ENCODE measurements at places on chromosomes 16 and 17. TPM values are rescaled to one million over a fixed set of nuclear protein-coding genes. Genes with fewer than 3 reads are reported as not detected.
A peak's percentile ranks its signal among the peaks of the same experiment; 100 is the strongest.

- H3K4me1 ChIP-seq: no peaks in the 10 kb centered on the region
- DNase-seq: no peak
- H3K27ac ChIP-seq: no peak overlapping the region
Observed at GRCh38 chr16:6218855-6219254, 1113.8 kb upstream of the RBFOX1 start.

GRCh38 chr16:397135-397661 lies at the start of gene NME4:
Gene NME4 (plus strand): TSS chr16:397199. CDS start chr16:397223, 24 bp downstream.
- H3K4me1 ChIP-seq: no peaks in the 10 kb centered on the region
- H3K4me3 ChIP-seq: peak within 1 kb of the TSS; percentile 44
- H3K27ac ChIP-seq: peak within 1 kb of the TSS; percentile 61
- no peaks in the 10 kb centered on the region for H3K36me3 ChIP-seq

DNA sequence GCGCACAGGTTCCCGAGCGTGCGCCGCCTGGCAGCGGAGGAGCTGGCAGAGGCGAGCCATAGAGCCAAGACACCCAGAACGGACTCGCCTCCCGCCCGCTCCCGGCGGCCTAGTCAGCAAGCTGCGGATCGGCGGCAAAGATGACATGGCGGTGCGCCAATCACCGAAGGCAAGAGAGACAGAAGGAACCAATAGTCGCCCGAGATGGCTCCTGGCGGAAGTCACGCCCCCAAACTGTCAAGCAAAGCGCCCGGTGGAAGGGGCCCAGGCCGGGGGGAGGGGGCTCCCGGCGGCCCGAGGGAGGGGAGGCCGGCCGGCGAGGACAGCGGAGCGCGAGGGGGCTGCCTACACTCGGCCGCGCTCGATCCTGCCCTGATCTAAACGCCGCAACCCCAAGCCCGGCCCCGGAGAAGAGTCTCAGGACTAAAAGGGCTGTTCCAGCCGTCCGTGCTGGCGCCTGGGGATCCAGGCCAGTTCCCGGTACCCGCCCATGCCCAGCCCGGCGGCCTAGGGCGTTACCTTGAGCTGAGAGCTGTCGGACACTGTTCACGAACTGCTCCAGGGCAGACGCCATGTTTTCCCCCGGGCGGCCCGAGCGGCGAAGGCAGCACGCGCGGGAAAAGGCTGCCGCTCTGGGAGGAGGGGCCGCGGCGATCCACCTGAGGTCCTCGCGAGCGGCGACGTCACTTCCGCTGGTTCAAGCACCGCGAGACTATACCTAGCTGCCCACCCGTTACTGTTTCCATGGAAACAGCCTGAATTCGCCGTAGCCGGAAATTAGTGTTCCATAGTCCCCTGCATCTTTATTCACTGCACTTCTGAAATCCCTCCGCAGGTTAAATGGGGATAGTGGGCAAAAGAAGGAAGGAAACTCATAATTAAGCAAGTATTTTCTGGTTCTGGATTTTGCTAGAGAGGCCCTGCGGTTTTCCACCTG lies at the start of gene COPS3:
Gene COPS3 (minus strand): TSS at position 634 of the 937 bp plus-strand sequence. CDS start 60 bp downstream, at position 574.
- H3K36me3 ChIP-seq: no peaks in the 10 kb centered on the region
- peak within 1 kb of the TSS; percentile 67 for H3K4me3 ChIP-seq
- peaks cover 17% of the 10 kb centered on the region for H3K4me1 ChIP-seq
- peak; percentile 98 for DNase-seq
- H3K27ac ChIP-seq: peak within 1 kb of the TSS; percentile 95
- no peaks in the 10 kb centered on the region for H3K27me3 ChIP-seq

The CDH16 gene
- not detected for total RNA-seq

The WDR45B gene
- total RNA-seq: 91.6 TPM

The ANKRD11 gene
- total RNA-seq: 170 TPM

All from naive thymus-derived CD4-positive, alpha-beta T cell (primary cell).